ENCODE measurements at places on chromosomes 5 and 9. TPM values are rescaled to one million over a fixed set of nuclear protein-coding genes. Genes with fewer than 3 reads are reported as not detected.

GRCh38 chr9:82532504-82533180 is 530.3 kb downstream of the RASEF start:
- no peak overlapping the region for H3K27ac ChIP-seq
- H3K36me3 ChIP-seq: no peaks in the 10 kb centered on the region
- H3K27me3 ChIP-seq: no peaks in the 10 kb centered on the region
- DNase-seq: no peak

Gene SLC6A3
- not detected for total RNA-seq

Gene NEUROG1
- not detected for total RNA-seq

- peaks cover 6% of the 10 kb centered on the region for H3K4me1 ChIP-seq
- H3K27ac ChIP-seq: no peak overlapping the region
- no peaks in the 10 kb centered on the region for H3K36me3 ChIP-seq
- H3K4me3 ChIP-seq: no peak overlapping the region
- no peak for DNase-seq
Observed at GRCh38 chr5:172117977-172118701, 69.9 kb downstream of the STK10 start.

DNA sequence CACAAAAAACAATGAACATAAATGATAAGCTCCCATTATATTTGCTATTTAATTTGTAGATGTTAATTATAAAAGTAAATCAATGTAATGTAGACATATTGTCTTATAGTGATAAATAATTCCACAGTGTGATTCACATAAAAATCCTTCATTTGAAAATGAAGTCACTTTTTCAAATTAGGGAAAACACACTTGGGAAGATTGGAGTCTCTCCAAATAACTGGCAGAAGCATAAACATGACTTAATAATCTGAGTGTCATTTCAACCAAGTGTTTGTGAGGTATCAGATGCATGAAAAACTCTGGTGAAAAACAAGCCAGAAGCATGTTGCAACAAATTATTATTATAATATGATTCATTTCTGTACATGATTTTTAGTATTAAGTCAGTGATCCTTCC is 102.2 kb downstream of the CETN3 start:
- H3K27ac ChIP-seq: no peak overlapping the region
- H3K4me3 ChIP-seq: no peak overlapping the region
- no peaks in the 10 kb centered on the region for H3K36me3 ChIP-seq
- peaks cover 19% of the 10 kb centered on the region for H3K4me1 ChIP-seq
- no peak for DNase-seq

- DNase-seq: no peak
- H3K4me1 ChIP-seq: no peaks in the 10 kb centered on the region
Observed at GRCh38 chr5:129629575-129629974, 118.3 kb upstream of the MINAR2 start.

DNA sequence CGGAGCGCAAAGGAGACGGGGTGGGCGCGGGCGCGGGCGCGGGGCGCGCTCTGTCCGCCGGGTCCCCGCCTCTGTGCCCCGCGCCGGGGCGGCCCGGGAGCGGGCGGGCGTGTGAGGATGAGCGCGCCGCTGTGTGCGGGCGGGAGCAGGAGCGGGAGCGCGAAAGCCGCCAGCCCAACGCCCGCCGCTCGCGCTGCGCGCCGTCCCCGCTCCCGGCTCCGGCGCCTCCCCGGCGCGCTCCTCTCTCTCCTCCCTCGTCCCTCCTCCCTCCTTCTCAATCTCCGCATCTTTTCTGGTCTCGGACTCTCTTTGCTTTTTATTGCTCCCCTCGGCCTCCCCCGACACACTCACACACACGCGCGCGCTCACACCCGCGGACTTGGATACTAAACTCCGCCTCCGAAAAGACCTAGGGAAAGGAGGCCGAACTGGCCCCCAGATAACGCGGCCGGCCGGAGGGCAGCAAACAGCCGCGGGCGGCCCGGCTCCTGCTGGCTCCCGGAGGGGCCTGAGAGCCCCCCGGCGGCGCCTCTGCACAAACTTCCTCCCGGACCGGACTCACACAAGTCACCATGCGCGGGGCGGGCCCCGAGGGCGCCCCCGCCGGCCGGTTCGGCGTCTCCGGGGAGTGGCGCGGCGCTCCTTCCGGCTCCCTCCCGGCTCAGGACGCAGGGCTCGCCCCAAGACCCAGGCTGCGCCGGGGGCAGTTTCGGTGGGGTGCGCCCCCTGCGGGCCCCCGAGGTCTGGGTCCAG is at the start of gene FIBCD1:
Gene FIBCD1, minus strand, starts transcription at position 596 of the 753 bp plus-strand sequence. CDS start 640 bp downstream, outside the sequence.
- DNase-seq: no peak
- H3K27ac ChIP-seq: no peak within 1 kb of the TSS
- H3K4me3 ChIP-seq: peak within 1 kb of the TSS; percentile 71
- H3K27me3 ChIP-seq: peaks cover 13% of the 10 kb centered on the region

Gene SPATA31A5
- total RNA-seq: not detected

Gene SMIM32
- not detected for total RNA-seq

Data from thoracic aorta (tissue), 2 donors.